ENCODE measurements at places on chromosomes 2 and 18.

DNA sequence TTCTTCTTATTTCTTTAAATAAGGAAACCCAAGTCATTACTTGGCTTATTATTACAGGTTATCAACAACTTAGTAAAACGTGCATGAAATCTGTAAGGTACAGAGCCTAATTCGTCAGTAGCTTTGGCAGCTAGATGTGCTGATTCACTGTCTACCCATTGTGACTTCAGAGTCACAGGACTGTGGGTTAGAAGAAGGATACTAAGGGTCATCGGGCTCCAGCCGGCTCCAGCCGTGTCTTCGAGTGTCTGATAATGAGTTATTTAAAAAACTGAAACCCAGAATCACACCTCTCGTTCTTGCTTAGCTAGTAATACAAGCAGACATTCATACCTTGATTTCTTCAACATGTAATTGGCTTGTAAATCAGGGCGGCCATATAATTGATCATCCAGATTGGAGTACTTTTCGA, 170.5 kb downstream of the FMNL2 start:
- H3K27ac ChIP-seq: no peak overlapping the region
- peaks cover 23% of the 10 kb centered on the region for H3K4me1 ChIP-seq
- peaks cover 10% of the 10 kb centered on the region for H3K36me3 ChIP-seq
- no peak for DNase-seq

DNA sequence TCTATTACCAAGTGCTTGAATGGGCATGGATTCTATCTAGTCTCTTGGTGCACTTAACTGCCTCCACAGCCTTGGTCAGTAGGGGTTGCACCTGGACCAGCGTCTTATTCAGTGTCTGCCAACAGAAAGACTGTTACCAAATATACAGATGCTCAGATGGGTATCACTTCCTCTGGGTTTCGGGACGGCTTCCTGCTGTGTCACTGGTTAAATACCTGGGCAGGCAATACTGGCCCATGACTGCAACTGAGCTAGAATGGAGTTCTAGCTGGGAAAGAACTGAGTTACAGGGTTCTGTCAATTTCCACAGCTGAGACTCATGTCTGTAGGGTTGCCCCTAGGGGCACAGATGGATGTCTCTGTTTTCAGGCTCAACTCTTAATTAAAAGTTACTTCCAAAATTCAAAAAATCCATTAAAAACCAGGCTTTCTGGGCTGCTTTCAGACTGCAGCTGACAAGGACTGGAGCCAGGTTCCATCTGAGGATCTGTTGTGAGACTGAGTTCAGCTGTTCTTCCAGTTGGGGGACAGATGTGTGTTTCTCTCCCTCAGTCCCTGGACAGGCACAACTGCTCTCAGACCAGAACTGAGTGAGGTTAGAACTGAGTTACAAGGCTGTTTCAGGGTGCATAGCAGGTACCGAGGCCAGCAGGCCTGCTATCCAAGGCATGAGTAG, 789.6 kb upstream of the SLC8A1 start:
- no peaks in the 10 kb centered on the region for H3K4me1 ChIP-seq
- no peaks in the 10 kb centered on the region for H3K27me3 ChIP-seq
- H3K27ac ChIP-seq: no peak overlapping the region
- DNase-seq: no peak

GRCh38 chr2:47339745-47340541, 63.0 kb upstream of the MSH2 start:
- peak overlapping the region; percentile 66 for H3K4me3 ChIP-seq
- peak overlapping the region; percentile 90 for H3K27ac ChIP-seq
- no peak for DNase-seq
- peaks cover 37% of the 10 kb centered on the region for H3K4me1 ChIP-seq
- H3K27me3 ChIP-seq: peaks cover 4% of the 10 kb centered on the region
- H3K36me3 ChIP-seq: peaks cover 19% of the 10 kb centered on the region

DNA sequence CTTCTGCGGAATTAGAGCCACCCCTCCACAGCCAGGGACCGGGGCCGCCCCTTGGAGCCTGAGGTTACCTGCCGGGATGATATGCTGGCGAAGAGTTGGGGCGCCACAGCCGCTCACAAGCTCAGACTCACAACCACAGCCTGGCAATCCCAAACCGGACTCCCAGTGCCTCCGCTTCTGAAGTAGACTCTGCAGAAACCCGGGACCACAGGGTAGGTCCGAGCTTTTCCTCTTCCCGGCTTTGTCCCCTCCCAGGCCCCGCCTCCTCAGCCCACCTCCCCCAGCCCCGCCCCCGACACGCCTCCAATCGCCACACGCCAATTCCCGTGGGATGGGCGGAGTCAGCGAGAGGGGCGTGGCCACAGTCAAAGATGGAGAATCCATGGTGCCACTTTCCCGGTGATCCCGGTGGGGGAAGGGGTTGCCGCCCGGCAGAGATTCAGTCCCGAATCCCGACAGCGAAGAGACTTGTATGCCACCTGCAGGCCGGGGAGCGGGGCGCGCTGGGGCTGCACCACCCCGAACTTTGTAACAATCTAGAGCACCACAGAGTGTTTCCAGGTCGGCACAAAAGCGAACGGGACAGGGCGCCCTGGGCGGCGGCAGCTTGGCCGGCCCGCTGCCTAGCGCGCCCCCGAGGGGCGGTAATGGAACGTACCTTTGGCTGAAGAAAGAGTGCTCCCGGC, at the start of gene IDH1:
Gene IDH1 (minus strand): TSS at position 201 of the 686 bp plus-strand sequence. CDS start 3,520 bp downstream, outside the sequence.
- H3K36me3 ChIP-seq: peaks cover 19% of the 10 kb centered on the region
- H3K27ac ChIP-seq: peak within 1 kb of the TSS; percentile 95
- DNase-seq: peak; percentile 98
- H3K4me1 ChIP-seq: peaks cover 32% of the 10 kb centered on the region
- H3K27me3 ChIP-seq: no peaks in the 10 kb centered on the region

DNA sequence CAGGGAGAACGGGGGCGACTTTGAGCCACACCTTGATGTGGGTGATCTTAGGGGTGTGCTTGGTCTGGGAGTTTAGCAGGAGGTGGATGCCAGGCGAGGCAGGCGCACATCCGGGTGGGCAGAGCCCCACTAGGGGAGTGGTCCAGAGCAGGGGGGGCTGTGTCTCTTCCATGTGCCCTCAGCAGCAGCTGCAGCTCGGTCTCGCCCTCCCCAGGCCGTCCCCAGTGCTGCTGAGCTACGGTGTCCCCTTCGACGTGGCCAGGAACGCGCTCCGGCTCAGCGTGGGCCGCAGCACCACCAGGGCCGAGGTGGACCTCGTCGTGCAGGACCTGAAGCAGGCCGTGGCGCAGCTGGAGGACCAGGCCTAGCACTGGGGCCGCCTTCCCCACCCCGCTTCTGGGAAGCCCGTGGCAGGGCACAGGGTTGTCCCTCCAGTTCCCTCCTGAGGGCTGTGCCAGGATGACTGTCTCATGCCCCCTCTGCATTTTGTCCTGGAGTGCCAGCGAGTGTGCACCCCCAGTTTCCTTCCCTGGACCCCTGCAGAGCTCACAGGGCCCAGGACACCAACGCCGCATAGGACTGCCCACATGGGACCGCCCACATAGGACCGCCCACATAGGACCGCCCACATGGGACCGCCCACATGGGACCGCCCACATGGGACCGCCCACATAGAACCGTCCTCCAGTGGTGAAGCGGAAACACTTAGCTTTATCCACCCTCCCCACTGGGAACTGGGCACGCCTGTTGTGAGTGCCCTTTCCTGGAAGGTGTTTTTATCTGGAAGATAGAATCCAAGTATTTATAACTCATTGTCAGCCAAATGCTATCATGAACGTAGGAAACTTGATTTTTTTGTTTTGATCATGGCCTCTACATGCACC, 1.9 kb upstream of the ESPNL start:
- H3K27ac ChIP-seq: no peak overlapping the region
- DNase-seq: peak; percentile 69

GRCh38 chr18:52190195-52190594, 149.8 kb upstream of the DCC start:
- H3K27ac ChIP-seq: no peak overlapping the region
- no peak for DNase-seq
- H3K4me1 ChIP-seq: no peaks in the 10 kb centered on the region
- no peaks in the 10 kb centered on the region for H3K36me3 ChIP-seq
- no peak overlapping the region for H3K4me3 ChIP-seq

DNA sequence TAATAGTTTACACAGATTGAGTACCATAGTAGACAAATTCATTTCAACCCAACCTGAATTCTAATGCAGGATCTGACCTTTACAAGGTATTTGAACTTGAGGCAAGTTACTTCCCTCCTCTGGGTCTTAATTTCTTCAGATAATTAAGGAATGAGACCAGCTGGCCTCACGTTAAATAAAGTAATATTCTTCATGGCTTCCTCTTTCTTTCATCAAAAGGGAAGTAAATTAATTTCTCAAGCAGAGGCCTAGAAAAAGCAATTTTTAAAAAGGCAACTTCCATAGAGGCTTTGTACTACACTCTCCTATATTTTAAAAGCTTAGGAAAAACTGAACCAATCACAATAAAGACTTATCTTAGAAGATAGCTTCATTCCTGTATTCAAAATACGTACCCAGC, 109.2 kb downstream of the EXOC6B start:
- no peak overlapping the region for H3K4me3 ChIP-seq
- peaks cover 8% of the 10 kb centered on the region for H3K36me3 ChIP-seq
- no peak for DNase-seq
- H3K27ac ChIP-seq: no peak overlapping the region

GRCh38 chr2:232523682-232524597, 2.0 kb upstream of the CHRND start:
- H3K27ac ChIP-seq: peak overlapping the region; percentile 23
- peak overlapping the region; percentile 69 for H3K4me3 ChIP-seq
- peaks cover 5% of the 10 kb centered on the region for H3K4me1 ChIP-seq
- peaks cover 54% of the 10 kb centered on the region for H3K27me3 ChIP-seq

DNA sequence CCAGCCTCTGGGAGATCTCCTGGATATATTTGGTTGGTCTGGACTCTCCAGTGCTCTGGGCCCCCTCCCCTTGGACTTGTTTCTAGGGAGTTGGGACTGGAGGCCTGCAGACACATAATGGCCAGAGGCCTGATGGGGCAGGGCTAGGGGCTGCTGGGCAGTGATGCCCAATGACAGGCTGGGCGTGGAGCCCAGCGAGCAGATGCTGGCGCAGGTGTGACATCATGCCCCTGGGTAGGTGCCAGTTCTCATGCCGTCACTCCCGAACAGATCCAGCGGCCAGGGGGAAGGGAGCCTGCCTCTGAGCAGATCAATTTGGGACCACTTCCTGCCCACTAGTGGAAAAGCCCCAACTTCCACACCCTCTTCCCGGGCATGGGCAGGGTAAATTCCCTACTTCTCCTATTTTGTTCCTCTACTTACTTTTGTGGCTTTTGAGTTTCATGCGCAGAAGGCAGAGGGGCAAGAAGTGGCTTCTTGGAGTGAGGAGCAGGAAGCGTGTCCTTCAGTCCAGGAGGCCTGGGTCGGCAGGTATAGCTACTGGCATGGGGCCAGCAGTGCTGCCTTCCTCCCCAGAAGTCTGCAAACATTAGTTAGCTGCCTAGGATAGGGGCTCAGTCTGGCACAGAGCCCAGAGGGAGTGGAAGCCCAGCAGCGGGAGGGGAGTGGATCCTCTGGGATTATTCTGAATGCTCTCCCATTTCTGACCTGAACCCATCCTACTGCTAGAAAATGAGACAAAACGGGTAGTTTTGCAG, 6.1 kb downstream of the MPV17 start:
- peaks cover 4% of the 10 kb centered on the region for H3K36me3 ChIP-seq
- H3K4me3 ChIP-seq: no peak overlapping the region
- DNase-seq: no peak
- no peak overlapping the region for H3K27ac ChIP-seq
- no peaks in the 10 kb centered on the region for H3K27me3 ChIP-seq

GRCh38 chr18:159037-159652, 788 bp downstream of the USP14 start:
- peaks cover 10% of the 10 kb centered on the region for H3K4me1 ChIP-seq
- H3K27ac ChIP-seq: peak overlapping the region; percentile 95
- peaks cover 12% of the 10 kb centered on the region for H3K36me3 ChIP-seq
- H3K4me3 ChIP-seq: peak overlapping the region; percentile 94
- no peak for DNase-seq
- peaks cover 21% of the 10 kb centered on the region for H3K27me3 ChIP-seq

DNA sequence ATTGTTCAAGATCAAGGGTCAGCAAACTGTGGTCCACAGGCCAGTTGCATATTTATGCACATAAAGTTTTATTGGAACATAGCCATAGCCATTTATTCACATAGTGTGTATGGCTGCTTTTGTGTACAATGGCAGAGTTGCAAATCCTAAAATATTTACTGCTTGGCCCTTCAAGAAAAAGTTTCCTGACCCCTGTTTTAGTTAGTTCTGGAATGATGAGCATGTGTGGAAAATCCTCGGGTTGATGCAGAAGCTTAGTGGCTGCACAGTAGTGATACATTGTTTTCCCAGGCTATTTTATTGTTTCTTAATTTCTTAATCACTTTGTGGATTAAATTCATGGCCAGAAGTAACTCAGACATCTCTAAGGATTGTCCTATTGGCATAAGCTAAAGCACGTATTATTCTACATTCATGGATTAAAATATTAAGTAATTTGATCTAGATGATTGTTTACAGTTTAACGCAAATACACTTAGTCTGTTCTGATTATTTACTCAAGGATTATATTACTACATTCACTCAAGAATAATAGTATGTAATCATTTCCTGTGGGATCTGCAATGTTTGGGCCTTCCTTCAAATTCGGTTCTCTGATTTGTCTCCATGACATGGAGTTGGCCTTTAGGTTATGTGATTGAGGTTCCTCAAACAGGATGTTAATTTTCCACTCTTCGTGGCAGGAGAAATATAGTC, 165.5 kb downstream of the TMEM247 start:
- H3K4me1 ChIP-seq: peaks cover 15% of the 10 kb centered on the region
- H3K27ac ChIP-seq: peak overlapping the region; percentile 72
- peaks cover 22% of the 10 kb centered on the region for H3K36me3 ChIP-seq
- no peak overlapping the region for H3K4me3 ChIP-seq

GRCh38 chr2:222039821-222040220, 259.0 kb downstream of the PAX3 start:
- H3K27ac ChIP-seq: no peak overlapping the region
- no peaks in the 10 kb centered on the region for H3K4me1 ChIP-seq
- H3K36me3 ChIP-seq: no peaks in the 10 kb centered on the region
- no peak overlapping the region for H3K4me3 ChIP-seq
- no peak for DNase-seq

DNA sequence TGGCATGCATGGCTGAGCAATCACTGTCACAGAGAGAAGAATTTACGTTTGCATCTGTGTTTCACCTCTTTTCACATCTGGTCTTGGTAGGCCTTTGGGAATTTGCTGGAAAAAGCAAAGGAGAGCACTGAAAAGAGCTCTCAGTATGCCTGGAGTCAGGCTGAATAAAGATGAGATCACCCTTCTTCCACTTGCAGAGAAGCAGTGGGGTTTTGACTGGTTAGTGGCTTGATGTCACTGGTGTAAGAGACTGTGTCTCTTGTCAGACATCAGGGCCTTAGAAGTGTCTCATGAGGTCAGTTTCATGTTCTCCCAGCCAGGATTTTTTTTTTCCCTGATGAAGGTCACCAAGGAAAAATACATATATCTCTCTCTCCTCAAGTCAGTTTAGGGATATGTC, 353.8 kb downstream of the INSIG2 start:
- DNase-seq: no peak
- H3K4me1 ChIP-seq: no peaks in the 10 kb centered on the region
- H3K36me3 ChIP-seq: no peaks in the 10 kb centered on the region
- H3K4me3 ChIP-seq: no peak overlapping the region

- DNase-seq: no peak
- H3K27ac ChIP-seq: no peak overlapping the region
- peaks cover 8% of the 10 kb centered on the region for H3K27me3 ChIP-seq
These were observed 106.2 kb upstream of the BZW1 start for GRCh38 chr2:200705305-200706041.

- H3K27me3 ChIP-seq: peaks cover 8% of the 10 kb centered on the region
- H3K4me1 ChIP-seq: no peaks in the 10 kb centered on the region
- DNase-seq: no peak
- H3K27ac ChIP-seq: no peak overlapping the region
These were observed 18.9 kb upstream of the PNPT1 start for GRCh38 chr2:55712477-55713060.

Data from type B pancreatic cell (in vitro differentiated cells).